Pulmonary artery endothelial cell (primary cell): ENCODE measurements at places on chromosomes 7 and 10. TPM values are rescaled to one million over a fixed set of nuclear protein-coding genes. Genes with fewer than 3 reads are reported as not detected.

Gene INA
- 0.13 and 0.18 TPM in 2 replicates for total RNA-seq

Gene ASB4
- under 0.01 TPM in 1 of 2 replicates, not detected in the other for total RNA-seq

Gene EEPD1
- 0.28 and 0.33 TPM in 2 replicates for total RNA-seq

Gene TMEM72
- not detected in 2 replicates for total RNA-seq

Gene ADAMTS14
- total RNA-seq = under 0.01 TPM in 1 of 2 replicates, not detected in the other

Gene HTRA1
- total RNA-seq = 68.1 and 94.2 TPM in 2 replicates

Gene CEP55
- total RNA-seq = 43.5 and 92.2 TPM in 2 replicates

Gene HOXA9
- total RNA-seq = 0.13 and 0.18 TPM in 2 replicates

Gene KNDC1
- total RNA-seq = not detected in 2 replicates

DNA sequence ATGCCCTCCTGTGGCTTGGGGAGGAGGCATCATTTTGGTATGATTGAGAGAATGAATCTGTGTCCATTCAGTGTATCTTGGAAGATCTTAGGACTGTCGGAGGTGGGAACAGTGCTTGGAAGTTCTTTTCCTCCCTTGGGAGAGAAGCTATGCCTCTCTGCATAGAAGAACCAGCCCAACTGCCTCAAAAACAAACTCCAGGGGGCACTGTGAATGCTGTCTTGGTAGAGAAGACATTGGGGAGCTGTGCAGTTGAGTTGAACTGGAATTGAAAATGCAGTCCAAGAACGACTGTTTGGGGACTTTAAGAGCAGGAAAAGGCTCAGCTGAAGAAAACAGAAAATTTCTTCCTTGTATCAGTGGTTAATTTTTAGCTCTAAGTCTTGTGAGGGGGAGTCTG, 4.9 kb upstream of the GJD4 start:
- DNase-seq = no peak

DNA sequence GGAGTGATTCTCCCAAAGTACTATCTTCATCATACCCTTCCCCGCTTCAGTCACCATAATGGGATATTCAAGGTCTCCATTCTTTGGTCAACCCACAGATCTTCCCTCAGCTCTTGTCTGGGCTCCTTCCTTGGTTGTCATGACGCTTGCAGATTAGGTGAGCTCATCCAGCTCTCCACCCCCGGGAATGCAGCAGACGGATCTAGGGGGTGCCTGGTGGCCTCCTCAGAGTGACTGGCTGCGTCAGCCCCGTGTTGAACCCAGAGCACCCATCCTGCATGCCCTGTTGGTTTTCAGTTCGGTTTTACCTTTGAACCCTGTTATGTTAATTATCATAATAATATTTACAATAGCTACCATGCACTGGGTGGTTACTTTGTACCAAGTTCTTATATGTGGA, 6.4 kb downstream of the NEURL1 start:
- DNase-seq = no peak

DNA sequence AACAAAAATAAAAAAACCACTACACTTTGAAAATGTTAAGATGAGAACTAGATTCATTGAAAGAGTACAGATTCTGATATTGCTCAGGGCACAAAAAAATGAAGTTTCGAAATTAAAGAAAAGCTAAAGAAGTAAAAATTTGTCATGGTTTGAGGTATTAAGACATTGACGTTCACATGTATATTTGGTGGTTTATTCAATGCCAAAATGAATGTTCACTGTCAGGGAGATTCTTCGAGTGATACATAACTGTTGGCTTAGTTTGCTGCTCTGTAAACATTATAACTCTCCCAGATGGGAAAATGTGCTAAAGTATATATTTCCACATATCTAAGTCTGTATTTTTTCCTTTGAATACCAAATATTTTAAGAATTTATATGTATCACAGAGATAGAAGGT, 345.0 kb downstream of the SEMA3D start:
- DNase-seq = no peak

DNA sequence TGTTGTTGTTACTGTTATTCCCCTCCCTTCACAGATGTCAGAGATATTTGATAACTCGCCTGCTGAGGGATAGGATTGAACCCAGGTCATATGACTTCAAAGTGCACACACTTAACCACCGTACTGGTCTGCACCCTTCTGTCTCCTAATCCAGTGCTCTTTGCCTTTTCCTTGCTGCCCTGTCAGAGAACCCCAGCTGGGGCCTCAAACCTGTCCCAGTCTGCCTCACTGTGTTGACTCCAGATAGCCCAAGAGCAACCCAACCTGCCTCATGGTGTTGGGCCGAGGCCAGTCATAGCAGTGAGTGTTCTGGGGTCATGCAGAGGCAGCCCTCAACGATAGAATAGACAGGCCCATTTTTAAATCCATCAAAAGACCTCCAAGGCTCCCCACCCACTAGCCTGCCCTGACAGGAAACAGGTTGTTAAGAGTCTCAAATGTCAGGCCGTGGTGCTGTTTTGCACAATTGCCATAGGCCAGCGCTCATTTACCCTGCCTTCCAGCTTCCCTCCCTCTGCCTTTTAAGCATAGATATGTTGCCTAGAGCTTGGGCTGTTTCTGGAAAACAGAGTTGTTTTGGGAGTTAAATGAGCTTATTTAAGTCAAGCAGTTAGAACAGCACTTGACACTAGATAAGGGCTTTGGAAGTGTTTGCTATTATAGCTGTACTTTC, 37.0 kb upstream of the PDCD4 start:
- no peak for DNase-seq

DNA sequence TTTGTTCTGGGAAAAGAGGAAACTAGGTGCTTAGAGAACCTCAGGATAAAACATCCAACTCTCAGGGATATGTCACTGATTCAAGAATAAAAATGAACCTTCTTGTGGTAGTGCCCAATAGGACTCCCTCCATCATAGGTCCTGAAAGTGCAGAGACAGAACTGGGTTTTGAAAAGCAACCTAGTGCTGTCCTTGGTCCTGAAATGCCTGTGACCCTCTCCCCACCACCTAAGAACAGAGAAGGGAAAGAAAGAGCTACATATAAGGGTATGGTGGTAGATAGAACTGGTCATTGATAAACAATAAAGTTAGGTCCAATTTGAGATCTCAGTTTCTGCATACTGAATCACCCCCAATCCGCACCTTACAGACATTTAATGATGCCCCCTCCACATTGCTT, 953.3 kb downstream of the XPNPEP1 start:
- DNase-seq = no peak

DNA sequence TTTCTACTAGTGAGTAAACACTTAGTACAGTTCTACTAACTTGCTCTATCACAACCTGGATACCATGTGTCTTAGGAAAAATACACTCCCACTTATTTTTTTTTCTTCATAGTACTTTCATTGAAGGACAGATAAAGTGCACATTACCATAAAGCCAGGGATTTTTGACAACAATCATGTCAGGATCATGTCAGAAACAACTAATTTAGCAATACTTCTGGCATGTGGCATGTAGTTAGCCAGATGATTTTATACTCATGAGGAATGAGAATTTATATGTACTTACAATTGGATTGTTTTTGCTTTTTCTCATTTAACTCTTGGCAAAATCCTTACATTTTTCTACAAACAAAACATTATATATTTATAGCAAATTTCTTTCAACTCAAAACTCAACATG, 630.7 kb upstream of the GRM3 start:
- DNase-seq = no peak

- no peak for DNase-seq
These were observed 51.6 kb downstream of the ARMH3 start for GRCh38 chr10:102004376-102004775.

- no peak for DNase-seq
These were observed 65.0 kb downstream of the VSTM4 start for GRCh38 chr10:49050366-49050765.

GRCh38 chr10:79322616-79323543, 24.4 kb upstream of the PPIF start:
- no peak for DNase-seq

- peak; percentile 71 for DNase-seq
These were observed 7.5 kb downstream of the MET start for GRCh38 chr7:116679500-116679899.

- no peak for DNase-seq
These were observed 164.7 kb upstream of the MEOX2 start for GRCh38 chr7:15851201-15851600.

GRCh38 chr10:24170199-24170598, 38.7 kb upstream of the KIAA1217 start:
- no peak for DNase-seq

DNA sequence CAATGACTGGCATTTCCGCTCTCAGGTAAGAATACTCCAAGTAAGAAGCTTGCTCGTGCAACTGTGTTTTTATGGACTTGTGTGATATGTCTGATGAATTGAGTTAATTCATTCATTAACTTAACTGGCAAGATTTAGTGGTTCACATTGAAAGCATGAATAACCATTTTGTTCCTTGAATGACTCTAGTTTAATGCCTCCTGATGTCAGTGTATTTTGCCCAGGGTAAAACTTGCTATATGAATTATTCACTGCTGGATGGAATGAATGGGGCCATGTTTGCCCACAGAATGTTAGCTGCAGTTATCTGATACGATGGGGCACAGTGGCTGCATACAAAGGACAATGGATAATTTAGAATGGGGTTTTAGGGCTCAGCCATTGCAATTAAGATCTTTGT, 124.1 kb downstream of the ZNF365 start:
- DNase-seq = no peak
